Activated naive CD4-positive, alpha-beta T cell treated with Interleukin-2 at 50 U/mL for 16 hours (primary cell): ENCODE measurements at places on chromosomes 1 and 21.

GRCh38 chr1:228734881-228735801 lies at the start of gene RHOU:
RHOU (plus strand) TSS chr1:228735479; CDS start chr1:228735743, 264 bp downstream.
- peak; percentile 71 for DNase-seq

DNA sequence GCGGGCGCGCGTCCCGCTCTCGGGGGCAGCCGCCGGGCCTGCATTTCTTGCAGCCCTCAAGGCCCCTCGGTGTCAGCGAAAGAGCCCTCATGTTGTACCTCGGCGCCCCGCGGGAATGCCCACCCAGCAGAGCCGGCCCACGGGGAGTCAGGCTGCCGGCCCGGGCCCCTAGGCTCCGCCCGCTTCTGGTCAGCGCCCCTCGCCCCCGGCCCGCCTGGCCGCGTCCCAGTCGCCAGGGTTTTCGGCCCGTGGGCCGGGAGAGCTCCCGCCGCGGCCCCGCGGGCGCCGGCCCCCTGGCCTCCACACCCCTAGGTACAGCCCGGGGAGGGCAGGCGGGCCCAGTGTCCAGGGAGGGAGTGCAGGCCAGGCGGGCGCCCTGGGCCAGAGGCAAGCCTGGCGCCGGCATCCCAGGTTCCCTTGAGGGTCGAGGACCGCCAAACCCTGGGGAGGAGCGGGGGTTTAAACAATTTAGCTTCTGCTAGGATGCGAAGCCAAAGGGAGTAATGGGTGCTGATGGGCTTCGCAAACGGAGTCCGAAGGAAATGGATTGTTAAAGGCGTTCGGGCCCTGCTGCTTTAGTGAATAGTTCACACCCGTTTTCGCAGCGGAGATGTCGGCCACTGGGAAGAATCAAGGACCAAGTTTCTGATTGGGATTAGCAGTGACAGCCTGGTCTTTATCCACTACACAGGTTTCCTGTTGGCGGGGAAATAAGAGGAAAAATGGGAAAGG lies 486 bp upstream of the KCNA3 start:
- DNase-seq, result peak; percentile 4

DNA sequence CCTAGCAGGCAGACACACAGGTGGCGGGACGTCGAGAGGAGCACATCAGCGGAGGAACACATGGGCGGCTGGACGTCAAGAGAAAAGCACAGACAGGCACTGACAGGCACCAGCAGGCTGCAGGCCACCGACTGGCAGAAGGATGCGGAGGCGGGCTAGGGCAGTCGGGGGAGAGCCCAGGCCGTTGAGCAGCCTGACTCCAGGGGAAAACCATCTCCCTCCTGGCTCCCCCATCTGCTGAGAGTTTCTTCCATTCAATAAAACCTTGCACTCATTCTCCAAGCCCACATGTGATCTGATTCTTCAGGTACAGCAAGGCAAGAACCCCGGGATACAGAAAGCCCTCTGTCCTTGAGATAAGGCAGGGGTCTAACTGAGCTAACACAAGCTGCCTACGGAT lies 25.5 kb downstream of the B3GALT5 start:
- DNase-seq, result no peak

DNA sequence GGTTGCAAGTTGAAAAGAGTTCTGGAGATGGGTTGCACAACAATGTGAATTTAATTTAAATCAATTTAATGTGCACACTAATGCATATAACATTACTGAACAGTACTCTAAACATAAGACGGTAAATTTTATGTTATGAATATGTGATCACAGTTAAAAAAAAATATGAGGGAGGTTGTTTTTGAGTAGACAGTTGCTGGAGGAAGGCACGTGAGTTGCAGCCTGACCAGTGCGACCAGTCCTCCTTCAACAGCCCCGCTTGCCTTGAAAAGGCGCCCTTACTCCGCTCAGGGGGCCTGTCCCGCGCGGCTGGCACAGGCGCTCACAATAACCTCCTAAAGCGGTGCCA lies 322 bp upstream of the OLIG1 start:
- DNase-seq, result no peak

- no peak for DNase-seq
These were observed 49.2 kb upstream of the EDN2 start for GRCh38 chr1:41533731-41534080.

DNA sequence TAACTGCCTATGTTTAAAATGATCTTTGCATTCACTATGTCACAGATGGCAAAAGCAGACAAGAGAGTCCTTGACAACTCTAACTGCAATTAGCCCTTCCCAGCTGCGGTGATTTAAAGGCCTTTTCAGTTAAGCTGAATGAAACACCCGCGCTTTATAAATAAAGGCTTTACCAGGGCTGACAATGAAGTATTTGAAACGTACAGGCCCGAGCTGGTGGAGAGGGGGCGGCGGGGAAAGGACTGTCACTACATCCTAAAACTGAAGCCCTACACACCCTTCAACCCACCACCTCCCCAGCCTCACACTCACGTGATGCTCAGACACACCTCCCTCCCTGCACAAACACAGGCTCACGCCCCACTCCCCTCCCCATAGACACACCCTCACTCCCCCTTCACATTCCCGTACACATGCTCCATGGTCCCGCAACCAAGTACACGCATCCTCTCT lies 45.5 kb downstream of the GRIK3 start:
- DNase-seq, result no peak

DNA sequence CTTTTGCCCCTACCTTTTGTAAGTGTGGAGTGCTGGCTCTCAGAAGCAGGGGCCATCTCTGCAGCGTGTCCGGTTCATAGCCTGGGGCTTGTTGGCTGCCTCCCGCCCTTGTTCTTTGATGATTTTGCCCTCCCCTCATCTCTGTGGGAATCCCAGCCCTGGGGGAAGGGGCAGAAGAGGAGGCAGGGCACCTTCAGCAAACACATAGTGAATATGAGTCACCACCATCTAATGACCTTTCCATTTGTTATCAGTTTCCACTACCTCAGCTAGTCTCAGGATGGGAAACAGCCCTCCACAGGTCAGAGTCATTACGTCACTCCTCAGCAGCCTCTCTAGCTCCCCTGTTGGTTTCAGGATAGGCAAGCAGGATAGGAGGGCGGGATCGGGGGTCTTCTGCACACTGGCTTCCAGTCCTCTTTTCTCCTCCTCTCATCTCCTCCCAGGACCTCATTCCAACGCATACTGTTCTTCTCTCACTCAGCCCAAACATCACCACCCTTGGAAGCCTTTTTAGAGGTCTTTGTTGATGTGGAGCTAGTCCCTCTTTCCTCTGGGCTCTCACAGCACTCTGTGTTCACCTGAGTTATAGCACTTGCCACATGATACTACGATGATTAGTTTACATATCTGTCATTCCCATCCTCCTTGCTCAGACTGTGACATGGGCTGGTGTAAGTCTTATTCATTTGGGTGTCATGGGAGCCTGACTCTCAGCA lies 15.8 kb downstream of the GADD45A start:
- peak; percentile 5 for DNase-seq

DNA sequence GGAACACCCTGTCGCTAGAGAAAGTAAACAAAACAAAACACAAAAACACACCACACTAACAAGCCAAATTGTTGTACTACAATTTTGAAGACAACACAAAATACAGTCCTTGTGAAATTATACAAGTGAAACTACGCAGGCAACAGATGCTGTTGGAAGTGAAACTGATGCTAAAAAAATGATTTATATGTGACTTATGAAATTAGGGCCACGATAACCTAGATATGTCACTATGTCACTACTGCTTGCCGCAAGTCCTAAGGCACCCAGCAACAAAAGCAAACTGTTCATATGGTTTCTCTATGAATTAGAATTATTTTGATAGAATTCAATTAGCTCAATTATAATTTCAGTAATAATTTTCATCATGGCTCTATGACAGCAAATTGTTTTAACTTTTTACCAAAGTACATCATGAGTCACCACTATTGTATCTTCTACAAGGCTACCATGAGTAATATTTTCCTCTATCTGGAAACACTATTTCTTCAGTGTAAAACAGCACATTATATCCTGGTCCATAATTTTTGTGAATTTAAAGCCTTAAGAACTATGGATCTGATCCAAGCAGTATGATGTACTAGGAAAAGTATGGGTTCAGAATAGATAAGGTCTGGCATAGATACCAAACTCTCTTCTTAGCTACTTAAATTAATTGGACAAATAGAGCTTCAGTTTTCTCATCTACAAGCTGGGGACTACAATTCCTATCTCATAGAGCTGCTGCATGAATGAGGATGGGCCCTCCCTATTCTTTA lies 216.3 kb downstream of the COL11A1 start:
- no peak for DNase-seq

GRCh38 chr21:43849532-43850299 lies 15.3 kb upstream of the AGPAT3 start:
- DNase-seq, result no peak
